ENCODE measurements at places on chromosomes 5 and 9. TPM values are rescaled to one million over a fixed set of nuclear protein-coding genes. Genes with fewer than 3 reads are reported as not detected.

DNA sequence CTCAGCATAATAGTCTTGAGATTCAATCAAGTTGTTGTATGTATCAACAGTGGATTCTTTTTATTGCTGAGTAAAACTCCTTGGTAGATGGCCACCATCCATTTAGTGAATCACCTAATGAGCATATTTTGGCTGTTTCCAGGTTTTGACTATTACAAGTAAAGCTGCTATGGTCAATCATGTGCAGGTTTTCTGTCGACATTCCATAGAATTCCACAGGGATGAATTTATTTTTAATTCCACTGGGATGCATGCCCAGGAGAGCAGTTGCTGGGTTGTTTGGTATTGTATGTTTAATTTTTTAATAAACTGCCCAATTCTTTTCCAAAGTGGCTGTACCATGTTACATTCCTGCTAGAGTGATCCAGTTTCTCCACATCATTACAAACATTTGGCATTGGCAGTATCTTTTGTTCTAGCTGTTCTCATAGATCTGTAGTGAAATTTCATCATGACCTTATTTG, 10.5 kb upstream of the S1PR3 start:
- DNase-seq, result no peak

GRCh38 chr5:142233083-142234032, 91.5 kb downstream of the SPRY4 start:
- no peak for DNase-seq

SVEP1 gene
- total RNA-seq, result 44.6 TPM

- DNase-seq, result peak; percentile 8
Observed at GRCh38 chr9:90107726-90108655, 503.2 kb downstream of the GADD45G start.

- no peak for DNase-seq
Observed at GRCh38 chr5:168875832-168876231, 296.7 kb upstream of the PANK3 start.

DNA sequence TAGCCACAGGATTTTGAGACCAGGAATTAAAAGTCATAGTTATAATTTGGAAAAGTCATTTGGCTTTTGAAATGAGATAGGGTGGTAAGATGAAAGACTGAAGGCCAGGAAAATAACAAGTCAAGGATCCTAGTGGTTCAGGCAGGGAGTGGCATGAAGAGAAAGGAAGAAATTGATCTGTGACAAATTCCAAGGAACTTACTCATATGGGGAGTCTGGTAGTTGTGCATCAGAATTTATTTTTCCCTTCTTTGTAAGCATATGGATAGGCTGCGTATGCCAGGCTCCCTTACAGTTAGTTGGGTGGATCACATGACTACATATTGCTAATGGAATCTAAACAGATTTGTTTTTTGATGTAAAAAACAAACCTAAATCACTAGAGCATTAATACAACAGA, 21.0 kb downstream of the ISL1 start:
- no peak for DNase-seq

DNA sequence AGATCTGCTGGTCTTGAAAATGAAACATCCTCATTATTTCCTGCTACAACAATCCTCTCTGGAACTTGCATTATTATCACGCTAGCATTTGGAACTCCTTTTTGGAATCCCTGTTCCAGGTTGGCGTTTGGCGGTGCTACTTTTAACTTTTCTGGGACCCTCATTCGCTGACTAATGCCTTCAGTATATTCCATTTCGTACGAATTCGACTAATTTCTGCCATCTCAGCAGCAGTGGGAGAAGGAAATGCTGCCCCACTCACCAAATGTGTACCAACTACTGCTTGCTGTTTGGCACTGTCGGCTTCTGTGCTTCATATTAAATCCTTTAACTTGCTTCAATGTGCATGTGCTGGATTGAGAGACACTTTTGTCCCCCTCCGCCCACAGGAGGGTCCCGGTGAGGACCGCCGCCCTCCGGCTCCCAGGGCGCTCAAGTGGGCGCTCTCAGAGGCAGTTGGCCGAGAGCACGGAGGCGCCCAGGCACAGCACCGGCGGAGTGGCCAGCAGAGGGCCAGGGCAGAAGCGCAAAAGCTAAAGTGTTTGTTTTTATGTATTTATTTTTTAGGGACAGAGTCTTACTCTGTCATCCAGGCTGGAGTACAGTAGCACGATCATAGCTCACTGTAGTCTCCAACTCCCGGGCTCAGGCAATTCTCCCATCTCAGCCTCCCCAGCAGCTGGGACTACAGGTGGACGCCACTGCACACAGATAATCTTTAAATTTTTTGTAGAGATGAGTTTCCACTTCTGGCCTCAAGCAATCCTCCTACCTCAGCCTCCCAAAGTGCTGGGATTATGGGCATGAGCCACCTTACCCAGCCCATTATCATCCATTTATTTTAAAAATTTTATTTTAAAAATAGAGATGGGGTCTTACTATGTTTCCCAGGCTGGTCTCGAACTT, 11.9 kb downstream of the PDE6A start:
- no peak for DNase-seq

GRCh38 chr5:125928663-125929062, 494.5 kb upstream of the GRAMD2B start:
- DNase-seq, result no peak

DNA sequence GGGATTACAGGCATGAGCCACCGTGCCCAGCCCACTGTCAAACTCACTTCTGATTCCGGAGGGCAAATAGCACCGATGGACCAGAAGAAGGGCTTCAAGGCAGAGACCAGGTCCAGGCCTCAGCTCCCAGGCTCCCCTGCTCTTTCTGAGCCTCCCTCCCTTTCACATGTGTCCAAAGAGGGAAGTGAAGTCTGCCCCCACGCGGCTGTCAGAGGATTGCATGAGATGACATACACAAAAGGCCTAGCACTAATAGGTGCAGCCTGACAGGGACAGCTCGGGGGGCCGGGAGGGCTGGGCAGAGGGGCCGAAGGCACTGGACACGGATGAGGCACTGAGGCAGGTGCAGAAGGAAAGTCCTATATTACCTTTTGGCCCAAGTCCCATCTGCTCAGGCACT, 16.1 kb downstream of the FBP1 start:
- DNase-seq, result no peak

DNA sequence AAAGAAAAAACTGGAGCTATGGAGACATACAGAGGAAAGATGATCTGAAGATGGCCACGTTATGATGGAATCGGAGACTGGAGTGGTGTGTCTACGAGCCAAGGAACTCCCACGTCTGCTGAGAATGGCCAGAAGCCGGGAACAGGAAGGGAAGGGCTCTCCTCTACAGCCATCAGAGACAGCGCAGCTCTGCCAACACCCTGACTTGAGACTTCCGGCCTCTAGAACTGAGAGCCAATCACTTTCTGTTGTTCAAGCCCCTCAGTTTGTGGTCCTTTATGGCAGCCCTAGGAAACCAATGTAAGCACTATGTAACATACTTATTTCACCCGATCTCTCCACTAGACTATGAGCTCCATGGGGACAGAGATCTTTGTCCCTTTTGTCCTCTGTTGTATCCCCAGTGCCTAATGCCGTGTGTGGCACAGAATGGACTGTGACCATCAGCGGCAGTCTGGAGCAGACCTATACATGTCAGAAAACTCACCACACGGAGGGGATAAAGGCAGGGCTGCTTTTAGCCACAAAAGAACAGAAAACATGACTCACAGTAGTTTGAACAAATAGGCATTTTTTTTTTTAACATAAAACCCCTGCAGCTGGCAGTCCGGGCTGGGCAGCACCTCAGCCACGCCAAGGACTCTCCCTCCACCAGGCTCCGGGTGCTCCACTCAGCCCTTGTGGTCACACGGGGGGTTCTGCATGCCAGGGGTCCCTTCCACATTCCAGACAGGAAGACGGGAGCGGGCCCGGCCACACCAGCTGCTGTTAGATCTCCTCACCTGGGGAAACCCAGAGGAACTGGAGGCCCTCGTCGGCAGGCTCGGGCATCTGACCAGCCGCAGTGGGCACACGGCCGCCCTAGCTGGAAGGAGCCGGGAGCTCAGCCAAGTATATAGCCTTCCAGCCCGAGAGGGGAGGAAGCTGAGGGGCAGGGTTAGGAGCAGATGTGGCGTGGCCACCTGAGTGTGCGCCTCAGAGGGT, 16.1 kb upstream of the MXD3 start:
- DNase-seq, result no peak

DNA sequence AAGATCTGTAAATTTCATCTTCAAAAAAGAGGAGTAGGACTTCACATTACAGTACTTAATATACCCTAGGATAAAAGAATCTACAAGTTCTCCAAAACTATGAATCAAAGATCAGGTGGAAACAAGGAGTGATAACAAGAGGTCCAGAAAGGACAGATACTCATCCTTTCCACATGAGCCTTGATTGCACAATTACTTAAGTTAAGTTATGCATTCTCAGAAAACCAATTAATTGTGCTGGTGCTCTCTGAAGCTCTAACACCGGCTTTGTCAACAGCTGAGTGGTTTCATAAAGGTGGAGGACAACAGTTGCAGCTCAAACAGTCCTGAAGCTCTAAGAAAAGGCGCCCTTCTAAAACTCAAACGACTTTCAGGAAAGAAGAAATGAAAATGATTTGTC, 251.9 kb downstream of the BNC2 start:
- DNase-seq, result no peak

DNA sequence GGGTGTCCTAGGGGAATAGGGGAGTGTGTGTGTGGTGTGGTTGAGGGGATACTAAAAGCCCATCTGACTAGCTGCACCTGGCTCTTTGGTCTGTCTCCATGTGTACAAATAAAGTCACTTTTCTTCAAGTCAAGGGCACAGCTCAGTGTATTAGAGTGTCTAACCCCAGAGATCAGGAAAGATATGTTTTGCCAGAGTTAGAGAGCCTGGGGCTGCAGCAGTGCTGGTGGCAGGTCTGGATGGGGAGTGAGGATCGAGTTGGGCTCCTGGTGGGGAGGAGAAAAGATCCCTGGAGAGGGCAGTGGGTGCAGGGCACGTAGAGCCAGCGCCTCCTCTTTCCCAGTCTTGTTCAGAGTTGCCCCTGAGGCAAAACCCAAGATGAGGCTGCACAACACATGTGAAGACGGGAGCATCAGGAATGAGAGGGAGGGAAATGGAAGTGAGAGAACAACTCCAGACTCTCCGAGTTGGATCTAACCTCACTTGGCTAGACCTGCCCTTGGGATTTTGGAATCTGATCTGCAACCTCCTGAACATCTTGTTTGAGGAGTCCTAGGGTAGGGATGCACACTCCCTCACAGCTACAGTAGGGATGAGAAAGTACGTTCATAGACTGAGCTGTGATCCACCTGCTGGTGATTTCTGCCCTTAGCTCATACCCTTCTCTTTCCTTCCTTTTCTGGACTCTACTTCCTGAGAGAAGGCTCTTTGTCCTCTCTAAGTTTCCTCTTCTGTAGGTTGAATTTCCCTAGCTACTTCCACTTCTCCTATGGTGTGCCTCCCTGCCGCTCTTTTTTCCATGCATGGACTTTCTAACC, 309.9 kb downstream of the ZSWIM6 start:
- DNase-seq, result no peak

GRCh38 chr9:35696520-35697215, 6.9 kb upstream of the TPM2 start:
- DNase-seq, result peak; percentile 5

PDCD1LG2 gene
- total RNA-seq, result 1.5 TPM

Data from skin of body (tissue), 3 donors.